Dermis blood vessel endothelial cell (primary cell): ENCODE measurements at places on chromosomes 12 and 14.
A peak's percentile ranks its signal among the peaks of the same experiment; 100 is the strongest.

DNA sequence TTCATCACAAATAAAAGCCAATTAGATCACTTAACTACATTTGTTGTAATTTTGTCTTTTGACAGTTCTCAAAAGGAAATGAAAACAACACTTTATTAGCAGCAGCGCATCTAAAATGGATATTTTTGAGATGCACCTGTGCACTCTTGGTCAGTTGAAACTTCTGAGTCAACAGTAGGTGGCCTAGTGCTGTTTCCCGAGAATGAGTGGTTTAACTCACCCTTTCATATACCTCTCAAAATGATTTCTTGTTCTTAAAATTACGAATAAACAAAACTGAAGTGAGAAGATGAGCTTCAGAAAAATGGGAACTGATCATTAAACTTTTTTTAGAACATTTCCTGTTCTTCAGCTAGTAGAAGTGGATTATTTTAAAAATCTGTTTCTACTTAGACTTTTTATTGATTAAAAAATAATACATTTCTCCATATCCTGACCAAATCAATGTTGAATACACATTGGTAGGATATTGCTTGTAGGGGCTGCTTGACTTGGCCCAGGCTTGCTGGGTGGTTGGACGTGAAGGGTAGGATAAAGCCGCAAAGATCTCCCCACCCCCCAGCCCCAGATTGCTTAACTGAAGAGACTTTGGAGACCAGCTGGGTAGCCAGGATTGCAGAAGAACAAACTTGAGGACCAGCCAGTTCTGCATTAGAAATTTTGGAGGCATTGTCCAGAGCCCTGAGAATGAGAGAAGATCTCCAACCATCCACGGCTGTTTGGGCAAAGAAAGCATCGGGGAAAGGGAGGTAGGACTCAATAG lies 22.3 kb upstream of the STK38L start:
- DNase-seq = no peak

GRCh38 chr12:126362964-126363363 lies 1297.7 kb downstream of the AACS start:
- no peak for DNase-seq

DNA sequence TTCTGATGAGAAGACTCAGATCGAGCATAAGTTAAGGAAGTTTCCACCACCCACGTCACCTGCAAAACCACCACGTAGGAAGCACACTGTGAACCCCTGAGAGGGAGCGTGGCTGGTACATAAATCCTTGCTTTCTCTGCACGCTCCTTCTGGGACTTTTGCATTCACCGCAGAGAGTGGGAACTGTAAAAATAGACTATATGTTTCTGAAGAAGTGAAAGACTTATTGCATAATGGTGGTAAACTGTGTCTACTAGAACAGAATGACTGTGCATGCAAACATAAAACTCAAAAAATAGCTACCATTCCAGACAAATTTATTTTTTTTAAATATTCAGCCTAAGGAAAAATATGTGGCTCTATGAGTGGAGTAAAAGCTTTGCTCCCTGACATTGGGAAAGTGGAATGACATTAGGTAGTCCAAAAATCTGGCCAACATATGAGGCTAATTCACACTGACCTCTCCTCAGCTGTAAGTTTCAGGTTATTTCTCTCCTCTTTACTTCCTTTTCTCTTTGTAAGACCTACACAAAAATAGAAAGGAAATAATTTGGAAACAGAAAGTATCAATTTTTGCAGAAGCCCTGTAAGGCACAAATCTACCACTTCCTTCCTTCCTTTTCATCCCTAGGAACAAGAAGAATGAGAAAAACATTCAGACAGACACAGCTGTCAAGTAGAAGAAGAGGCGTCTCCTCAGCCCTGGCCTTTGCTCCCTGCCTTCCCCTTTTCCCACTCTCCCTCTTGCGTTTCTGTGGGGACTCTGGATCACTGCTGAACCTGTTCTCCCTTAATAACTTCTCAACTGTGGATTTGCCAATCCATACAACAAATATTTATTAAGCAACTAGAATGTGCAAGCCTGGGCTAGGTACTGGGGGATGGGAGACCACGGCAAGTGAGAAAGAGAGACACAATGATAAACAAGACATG lies 264.3 kb upstream of the FOXN3 start:
- DNase-seq = no peak

- peak; percentile 32 for DNase-seq
These were observed 961 bp downstream of the CMAS start for GRCh38 chr12:22046968-22047390.

GRCh38 chr12:93870020-93870795 lies 193.0 kb downstream of the CRADD start:
- DNase-seq = no peak

DNA sequence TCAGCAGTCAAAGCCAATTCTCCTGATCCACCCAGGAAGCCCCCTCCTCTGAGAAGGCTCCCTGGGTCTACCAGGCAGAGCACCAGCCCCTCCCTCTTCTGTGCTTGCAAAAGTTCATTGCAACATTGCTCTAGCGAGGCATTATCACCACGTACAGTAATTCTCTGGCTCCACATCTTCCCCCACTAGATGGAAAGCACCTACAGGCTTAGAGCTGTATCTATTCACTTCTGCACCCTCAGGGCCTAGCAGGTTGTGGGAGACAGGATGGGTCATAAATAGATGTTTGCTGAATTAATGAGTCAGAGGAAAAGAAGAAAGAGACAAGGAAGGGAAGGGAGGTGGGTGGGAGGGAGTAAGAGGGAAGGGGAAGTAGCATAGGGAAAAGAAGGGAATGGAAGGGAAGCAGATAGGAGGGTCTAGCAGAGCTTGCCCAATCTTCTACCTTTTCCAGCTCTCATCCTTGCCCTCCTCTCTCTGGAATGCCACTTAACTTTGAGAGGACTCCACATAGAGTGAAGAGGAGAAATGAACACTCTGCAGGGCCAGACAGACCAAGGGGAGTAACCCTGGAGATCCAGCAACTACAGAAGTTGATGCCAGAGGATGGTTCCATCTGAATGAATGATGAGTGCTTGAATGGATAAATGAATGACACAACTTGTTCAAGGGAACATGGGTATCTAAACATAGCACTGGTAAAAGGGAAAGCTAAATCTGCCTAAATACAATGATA lies 42.0 kb upstream of the NT5DC3 start:
- DNase-seq = no peak
